AG09309 (cell line): ENCODE measurements at places on chromosomes 5 and 9.

DNA sequence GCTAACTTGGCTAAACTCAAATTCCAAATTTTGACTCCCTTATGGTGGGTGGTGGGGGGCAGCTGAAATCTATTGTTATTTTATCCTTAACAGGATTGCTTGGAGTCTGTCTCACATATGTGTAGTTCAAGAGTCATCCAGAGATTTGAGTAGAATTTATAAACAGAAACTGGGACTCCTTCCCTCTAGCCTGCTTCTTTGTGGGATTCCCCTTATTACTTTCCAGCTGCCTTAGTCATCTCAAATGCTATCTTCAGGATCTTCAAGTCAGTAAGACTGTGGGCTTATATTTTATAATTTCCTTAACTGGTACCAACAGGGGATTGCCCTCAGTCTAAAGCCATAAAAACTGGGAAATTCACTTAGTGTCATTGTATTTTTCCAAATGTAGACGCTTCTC lies 55.5 kb downstream of the NNT start:
- DNase-seq: no peak

DNA sequence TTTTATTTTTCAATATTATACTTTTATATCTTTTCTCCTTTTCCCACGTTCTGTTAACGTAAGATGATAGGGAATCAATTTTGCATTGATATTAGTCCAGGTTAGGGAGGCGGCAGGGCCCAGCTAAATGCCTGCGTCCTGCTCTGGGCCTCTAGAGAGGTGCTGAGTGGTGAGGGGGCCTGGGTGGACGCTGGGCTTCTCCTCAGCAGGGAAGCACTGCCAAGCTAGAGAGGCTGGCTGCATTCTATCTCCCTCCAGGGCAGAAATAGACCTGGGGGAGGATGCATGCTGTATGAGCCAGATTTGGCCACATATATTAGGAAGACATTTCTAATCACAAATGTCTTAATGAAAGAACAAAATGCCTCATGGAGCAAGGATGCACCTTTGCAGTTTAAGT lies 43.6 kb upstream of the NKX2-5 start:
- no peak for DNase-seq

DNA sequence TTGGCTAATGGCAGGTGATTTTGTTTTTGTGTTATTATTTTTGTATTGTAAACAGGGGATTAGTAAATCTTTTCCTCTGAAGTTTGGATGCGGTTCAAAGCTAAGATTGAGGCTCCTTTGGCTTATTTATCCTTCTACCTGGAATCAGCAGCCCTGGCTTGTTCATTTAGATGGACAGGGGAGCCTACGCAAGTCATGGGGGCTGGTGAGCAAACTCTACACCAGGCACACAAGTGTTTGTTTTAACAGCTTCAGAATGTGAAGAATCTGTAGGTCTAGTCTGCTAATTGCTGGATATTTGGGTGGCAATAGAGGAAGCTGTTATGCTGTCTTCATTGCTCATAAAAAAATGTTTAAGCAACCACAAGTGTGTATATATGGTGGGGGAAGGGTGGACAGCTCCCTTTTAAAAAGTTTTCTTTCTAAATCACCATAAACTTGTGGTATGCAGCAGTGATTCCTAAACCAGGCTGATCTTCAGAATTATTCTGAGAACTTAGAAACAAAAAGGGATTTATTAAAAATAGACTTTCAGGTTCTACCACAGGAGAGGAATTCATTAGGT lies 20.7 kb downstream of the ZNF462 start:
- DNase-seq: no peak

- DNase-seq: no peak
Measured at GRCh38 chr5:151078490-151079262, 2.2 kb downstream of the TNIP1 start.

DNA sequence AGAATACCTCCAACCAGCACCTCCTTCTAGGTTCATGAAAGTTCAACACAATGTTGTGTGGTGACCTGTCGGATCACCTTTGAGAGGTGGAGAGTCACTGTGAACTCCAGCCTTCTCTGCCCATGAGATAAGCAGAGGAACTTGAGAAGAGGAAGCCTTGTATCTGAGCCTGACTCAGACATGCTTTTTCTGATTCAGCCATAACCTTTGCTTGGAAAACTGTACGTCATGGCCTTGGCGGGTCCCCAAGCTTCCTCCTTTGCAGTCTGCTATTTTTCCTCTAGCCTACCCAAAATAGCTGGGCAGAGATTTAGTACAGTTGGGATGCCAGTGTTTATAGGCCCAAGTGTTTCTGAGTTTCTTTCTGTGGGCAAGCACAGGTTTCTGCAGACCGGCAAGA lies 274.7 kb downstream of the CETN3 start:
- DNase-seq: no peak

- DNase-seq: no peak
Measured at GRCh38 chr9:21984101-21984500, 10.1 kb downstream of the CDKN2A start.

GRCh38 chr9:97524424-97524823 lies 23.0 kb downstream of the TMOD1 start:
- DNase-seq: no peak

DNA sequence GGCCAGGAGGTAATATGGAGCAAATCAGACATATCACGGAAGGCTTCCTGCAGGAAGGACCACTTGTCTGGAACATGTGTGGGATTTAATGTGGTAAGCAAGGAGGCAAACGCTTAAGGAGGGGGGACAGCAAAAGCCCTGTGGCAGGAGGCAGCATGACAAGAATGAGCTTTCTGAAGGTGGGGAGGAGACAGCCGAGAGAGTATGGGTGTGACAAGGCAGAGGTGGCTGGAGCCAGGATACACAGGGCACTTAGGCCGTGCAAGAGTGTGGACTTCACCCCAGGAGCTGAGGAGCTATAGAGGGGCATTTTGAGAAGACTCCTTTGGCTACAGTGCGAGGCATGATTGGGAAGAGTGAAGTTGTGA lies 14.4 kb upstream of the S1PR3 start:
- no peak for DNase-seq

DNA sequence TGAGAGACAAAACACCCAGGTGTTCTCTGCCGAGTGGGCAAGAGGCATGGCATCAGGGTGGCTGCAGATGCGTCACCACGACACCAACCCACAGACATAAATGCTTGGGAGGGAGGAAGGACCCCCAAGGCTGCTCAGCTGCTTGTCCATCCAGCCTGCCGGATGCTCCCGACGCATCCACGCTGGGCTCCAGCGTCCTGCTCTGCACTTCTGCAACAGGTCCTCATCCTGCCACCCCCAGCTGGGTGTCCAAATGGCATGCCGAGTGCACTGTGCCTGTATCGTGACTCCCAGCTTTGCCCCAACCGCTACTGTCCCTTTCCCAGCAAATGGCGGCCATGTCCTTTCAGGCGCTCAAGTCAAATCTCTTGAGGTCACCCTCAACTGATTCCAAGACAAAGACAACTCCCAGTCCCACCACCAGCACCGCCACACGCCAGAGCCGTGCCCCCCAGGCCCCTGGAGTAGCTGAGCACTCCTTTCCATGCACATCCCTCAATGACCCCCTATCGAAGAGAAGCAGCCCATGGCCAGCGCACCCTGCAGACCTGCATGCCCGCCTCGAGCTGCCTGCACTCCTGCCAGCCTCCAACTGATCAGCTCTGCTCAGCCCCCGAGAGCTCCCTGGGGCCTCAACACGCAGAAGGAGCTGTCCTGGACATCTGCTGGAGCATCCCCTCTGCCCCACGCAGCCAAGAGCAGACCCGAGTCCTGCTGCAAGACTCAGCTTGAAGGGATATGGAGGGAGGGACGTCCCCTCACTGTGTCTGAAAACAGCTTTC lies 116.7 kb downstream of the ROR2 start:
- no peak for DNase-seq
